ENCODE measurements at places on chromosomes 16 and 17. TPM values are rescaled to one million over a fixed set of nuclear protein-coding genes. Genes with fewer than 3 reads are reported as not detected.

- no peaks in the 10 kb centered on the region for H3K27me3 ChIP-seq
- no peak overlapping the region for H3K27ac ChIP-seq
- H3K4me3 ChIP-seq = no peak overlapping the region
- DNase-seq = no peak
- no peaks in the 10 kb centered on the region for H3K4me1 ChIP-seq
- H3K36me3 ChIP-seq = peaks cover 8% of the 10 kb centered on the region
Observed at GRCh38 chr16:84461413-84462295, 42.8 kb downstream of the MEAK7 start.

GRCh38 chr17:39921323-39921722 lies 2.9 kb upstream of the GSDMB start:
- no peaks in the 10 kb centered on the region for H3K27me3 ChIP-seq
- peak overlapping the region; percentile 87 for H3K27ac ChIP-seq
- peak; percentile 74 for DNase-seq
- peaks cover 73% of the 10 kb centered on the region for H3K36me3 ChIP-seq
- H3K4me3 ChIP-seq = peak overlapping the region; percentile 59

DNA sequence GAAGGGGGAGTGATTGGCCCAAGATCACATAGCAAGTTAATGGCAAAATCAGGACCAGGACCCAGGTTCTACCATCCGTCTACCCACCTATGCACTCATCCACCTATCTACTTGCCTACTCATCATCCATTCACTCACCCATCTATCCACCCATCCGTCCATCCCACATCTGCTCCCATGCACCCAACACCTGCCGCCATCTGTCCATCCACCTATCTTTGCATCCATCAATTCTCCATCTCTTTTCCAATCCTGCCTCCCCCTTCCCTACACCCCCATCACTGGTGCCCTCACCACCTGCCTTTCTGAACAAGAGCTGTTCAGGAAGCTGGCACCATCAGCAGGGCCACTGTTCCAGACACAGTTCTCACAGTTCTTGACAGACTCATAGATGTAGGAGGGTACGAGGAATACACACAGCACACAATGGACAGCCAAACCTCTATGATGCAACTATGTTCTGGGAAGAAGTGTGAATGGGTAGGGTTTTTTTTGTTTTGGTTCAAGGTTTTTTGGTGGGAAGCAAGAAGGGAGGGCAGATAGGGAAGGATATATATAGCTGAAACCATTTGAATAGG lies 4.5 kb downstream of the SAMD14 start:
- H3K27ac ChIP-seq = no peak overlapping the region
- peaks cover 9% of the 10 kb centered on the region for H3K4me1 ChIP-seq
- no peaks in the 10 kb centered on the region for H3K36me3 ChIP-seq
- no peak overlapping the region for H3K4me3 ChIP-seq
- peaks cover 22% of the 10 kb centered on the region for H3K27me3 ChIP-seq

DNA sequence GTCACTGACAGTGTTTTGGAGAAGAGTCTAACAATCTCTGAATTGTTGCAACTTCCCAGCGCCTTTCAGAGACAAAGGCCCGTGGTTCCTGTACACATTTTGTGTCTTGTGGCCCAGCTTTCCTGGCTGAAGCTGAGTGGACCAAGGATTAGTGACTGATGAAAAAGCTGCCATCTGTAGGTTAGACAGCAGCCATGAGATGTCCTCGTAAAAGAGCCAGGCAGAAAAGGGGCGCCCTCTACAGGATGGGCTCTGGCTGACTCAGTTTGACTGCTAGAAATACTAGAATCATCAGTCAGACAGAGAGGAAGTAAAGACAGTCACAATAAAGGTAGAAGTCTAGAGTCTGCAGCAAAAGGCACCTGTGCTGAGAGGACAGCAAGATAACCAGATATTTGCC lies 26.5 kb upstream of the NF1 start:
- no peak overlapping the region for H3K4me3 ChIP-seq
- no peaks in the 10 kb centered on the region for H3K27me3 ChIP-seq
- H3K4me1 ChIP-seq = no peaks in the 10 kb centered on the region
- H3K36me3 ChIP-seq = no peaks in the 10 kb centered on the region
- no peak overlapping the region for H3K27ac ChIP-seq

DNA sequence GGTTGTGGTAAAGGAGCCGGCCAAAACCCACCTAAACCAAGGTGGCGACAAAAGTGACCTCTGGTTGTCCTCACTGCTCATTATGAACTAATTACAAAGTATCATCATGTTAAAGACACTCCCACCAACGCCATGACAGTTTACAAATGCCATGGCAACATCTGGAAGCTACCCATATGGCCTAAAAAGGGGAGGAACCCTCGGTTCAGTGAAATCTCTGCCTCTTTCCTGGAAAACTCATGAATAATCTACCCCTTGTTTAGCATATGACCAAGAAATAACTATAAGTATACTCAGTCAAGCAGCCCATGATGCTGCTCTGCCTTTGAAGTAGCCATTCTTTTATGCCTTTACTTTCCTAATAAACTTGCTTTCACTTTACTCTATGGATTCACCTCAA lies 72.2 kb downstream of the CYLD start:
- peaks cover 1% of the 10 kb centered on the region for H3K27me3 ChIP-seq
- H3K27ac ChIP-seq = no peak overlapping the region
- H3K4me1 ChIP-seq = peaks cover 3% of the 10 kb centered on the region
- H3K4me3 ChIP-seq = no peak overlapping the region

DNA sequence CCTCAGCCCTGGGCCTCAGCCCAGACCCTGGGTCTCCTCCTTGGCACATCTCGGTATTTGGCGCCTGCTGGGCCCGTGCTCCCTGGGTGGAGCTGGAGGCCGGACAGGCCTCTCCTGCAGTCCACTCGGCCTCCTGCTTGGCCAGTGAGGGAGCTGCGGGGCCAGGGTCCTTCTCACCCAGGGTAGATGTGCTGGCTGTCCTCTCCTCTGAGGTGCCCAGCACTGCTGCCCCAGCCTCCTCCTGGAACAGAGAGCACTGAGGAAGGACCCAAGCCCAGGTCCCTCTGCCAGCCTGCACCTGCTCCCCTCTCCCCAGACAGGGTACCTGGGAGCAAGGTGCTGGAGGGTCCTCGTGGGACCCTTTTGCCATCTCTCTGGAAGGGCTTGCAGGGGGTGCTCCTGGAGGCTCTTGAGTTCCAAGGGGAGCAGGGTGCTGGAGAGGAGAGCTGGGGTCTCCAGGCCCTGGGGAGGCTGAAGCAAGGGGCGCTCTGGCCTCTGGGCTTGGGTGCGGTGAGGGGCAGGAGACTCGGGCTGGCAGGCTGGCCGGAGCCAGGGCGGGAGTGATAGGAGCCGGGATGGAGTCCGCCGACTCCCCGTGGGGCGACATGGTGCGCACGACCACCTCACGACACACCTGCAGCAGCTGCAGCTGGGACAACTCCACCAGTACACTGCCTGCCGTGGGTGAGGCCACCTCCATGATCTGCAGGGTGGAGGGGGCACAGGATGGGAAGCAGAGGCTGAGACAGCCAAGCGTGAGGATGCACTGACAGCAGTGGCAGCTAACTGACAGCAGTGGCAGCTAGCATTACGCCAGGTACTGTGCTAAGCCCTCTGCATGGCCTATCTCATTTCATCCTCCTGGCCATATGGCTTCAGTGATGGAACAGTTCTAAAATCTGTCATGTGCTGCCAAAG lies 17.8 kb downstream of the TSPOAP1 start:
- H3K36me3 ChIP-seq = peaks cover 1% of the 10 kb centered on the region
- no peak overlapping the region for H3K27ac ChIP-seq
- no peaks in the 10 kb centered on the region for H3K27me3 ChIP-seq
- DNase-seq = no peak
- no peak overlapping the region for H3K4me3 ChIP-seq
- H3K4me1 ChIP-seq = no peaks in the 10 kb centered on the region

DNA sequence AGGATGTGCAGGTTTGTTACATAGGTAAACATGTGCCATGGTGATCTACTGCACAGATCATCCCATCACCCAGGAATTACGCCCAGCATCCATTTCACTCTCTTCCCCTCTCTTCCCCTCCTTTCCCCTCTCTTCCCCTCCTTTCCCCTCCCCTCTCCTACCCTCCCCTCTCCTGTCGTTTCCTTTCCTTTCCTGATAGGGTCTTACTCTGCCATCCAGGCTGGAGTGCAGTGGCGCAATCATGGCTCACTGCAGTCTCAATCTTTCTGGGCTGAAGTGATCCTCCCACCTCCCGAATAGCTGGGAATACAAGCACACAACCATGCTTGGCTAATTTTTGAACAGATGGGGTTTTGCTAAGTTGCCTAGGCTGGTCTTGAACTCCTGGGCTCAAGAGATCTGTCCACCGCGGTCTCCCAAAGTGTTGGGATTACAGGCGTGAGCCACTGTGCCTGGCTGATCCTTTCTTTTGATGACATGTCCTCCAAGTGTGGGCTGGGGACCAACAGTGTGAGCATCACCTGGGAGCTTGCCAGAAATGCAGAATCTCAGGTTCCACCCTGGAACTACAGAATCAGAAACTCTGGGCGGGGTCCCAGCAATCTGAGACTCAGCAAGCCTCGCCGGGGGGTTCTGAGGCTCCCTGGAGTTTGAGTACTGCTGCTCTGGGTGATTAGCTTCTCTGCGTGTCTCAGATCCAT lies 10.8 kb downstream of the ATP2C2 start:
- H3K36me3 ChIP-seq = no peaks in the 10 kb centered on the region

DNA sequence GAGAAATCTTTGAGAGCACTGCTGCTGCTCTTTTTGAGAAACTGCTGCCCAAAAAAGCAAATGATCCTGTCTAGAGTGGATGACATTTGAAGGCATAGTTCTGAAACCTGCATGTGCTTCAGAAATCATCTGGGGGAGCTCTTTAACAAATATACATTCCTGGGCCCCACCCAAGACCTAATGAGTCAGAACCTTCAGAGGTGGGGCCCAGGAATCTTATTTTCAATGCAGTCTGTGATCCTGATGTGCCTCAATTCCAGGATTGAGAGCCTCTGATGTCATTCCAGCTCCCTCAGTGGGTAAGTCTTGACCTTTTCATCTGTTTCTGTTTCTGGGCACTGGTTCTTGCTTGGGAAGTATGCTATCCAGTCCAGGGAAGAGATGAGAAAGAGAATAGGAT lies 42.3 kb downstream of the HNF1B start:
- H3K27ac ChIP-seq = no peak overlapping the region
- peaks cover 26% of the 10 kb centered on the region for H3K4me1 ChIP-seq
- peaks cover 15% of the 10 kb centered on the region for H3K27me3 ChIP-seq
- no peak overlapping the region for H3K4me3 ChIP-seq
- DNase-seq = no peak

DNA sequence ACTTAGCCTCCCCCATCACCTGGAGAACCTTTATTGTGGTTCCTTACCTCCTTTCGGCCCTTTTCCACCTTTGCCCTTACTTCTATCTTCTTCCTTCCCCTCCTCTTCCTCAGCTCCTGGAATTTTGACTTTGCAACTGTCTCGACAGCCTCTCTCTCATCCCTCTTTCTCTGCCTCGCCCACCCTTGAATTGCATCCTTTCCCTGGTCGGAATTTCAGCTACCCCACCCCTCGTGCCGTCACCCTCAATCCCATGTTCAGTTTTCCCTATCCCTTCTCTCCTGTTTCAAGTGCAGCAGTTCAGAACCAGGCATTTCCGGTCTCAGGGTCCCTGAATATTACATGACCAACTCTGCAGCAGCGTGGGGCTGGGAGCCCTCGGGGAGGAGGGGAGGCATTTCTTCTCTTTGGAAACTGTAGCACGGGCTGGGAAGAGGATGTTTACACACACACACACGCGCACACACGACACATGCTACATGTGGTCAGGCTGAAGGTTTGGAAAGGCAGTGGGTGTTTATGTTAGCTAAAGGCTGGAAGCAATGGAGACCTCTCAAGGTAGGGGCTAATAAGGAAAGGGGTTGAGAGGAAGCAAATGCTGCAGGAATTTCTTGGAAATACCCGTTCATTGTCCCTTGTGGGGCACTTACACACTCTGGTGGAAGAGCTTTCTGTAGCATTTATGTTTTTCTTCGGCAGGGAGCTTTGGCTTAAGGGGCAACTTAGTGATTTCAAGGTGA lies 971 bp downstream of the MINK1 start:
- H3K27me3 ChIP-seq = no peaks in the 10 kb centered on the region
- H3K36me3 ChIP-seq = peaks cover 2% of the 10 kb centered on the region
- peak overlapping the region; percentile 82 for H3K27ac ChIP-seq
- DNase-seq = peak; percentile 20
- peak overlapping the region; percentile 82 for H3K4me3 ChIP-seq

GRCh38 chr17:44557651-44558285 lies 484 bp downstream of the FZD2 start:
- peaks cover 15% of the 10 kb centered on the region for H3K4me1 ChIP-seq
- peak; percentile 55 for DNase-seq
- H3K27ac ChIP-seq = no peak overlapping the region
- H3K4me3 ChIP-seq = peak overlapping the region; percentile 77
- H3K36me3 ChIP-seq = peaks cover 2% of the 10 kb centered on the region
- peaks cover 43% of the 10 kb centered on the region for H3K27me3 ChIP-seq

DNA sequence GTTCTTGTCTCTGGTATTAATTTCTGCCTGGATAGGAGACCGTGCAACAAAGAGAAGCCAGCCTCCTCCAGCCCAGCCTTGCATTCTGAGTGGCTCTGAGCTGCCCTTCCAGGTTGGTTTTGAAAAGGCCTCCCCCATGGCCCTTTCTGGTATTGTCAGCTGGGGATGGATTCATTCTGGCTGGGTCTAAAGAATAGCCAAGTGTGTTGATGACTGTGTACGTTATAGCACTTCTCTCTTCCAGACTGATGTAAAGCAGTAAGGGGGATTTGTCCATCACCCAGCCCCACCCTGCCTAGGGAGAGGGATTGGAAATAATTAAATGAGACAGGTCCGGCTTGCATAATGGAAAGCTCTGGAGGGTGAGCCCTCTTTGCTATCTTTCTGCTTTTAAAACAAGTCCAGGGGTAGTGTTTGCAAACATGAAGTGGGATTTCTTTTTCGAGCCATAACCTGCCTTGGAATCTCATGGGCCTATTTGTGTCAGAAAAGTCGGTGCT lies 146.4 kb downstream of the MSI2 start:
- H3K36me3 ChIP-seq = peaks cover 9% of the 10 kb centered on the region
- H3K27me3 ChIP-seq = no peaks in the 10 kb centered on the region
- peaks cover 21% of the 10 kb centered on the region for H3K4me1 ChIP-seq
- no peak overlapping the region for H3K4me3 ChIP-seq
- no peak overlapping the region for H3K27ac ChIP-seq

GRCh38 chr16:21600031-21600773 lies 825 bp downstream of the METTL9 start:
- H3K27me3 ChIP-seq = no peaks in the 10 kb centered on the region
- H3K36me3 ChIP-seq = peaks cover 1% of the 10 kb centered on the region
- peak overlapping the region; percentile 98 for H3K4me3 ChIP-seq
- H3K4me1 ChIP-seq = peaks cover 59% of the 10 kb centered on the region

DNA sequence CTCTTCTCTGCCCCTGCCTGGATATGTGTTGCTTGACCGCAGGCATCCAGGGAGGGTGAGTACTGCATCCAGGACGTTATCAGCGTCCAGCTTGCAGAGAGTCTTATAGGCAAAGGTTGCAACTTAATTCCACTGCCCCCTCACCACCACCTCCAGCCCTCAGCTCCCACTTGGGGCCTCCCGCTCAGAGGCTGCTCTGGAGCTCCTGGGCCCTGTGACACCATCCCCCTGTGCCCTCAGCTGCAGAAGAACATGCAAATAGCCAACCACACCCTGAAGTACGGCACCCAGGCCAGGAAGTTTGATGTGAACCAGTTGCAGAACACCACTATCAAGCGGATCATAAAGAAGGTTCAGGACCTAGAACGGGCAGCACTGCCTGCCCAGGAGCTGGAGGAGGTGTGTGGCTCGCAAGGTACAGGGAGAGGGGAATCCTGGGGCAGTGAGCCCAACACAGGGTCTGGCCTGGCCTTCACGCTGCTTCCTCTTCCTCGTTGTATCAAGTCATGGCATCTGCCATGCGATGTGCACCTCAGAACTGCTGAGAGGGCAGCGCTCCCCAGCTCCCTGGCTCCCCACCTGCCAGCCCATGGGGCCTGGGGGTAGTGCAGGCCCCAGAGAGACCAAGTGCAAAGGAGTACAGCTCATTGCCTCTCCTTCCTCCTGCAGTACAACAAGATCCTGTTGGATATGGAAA lies 9.6 kb downstream of the ACE start:
- H3K27me3 ChIP-seq = no peaks in the 10 kb centered on the region
- H3K27ac ChIP-seq = no peak overlapping the region
- no peaks in the 10 kb centered on the region for H3K4me1 ChIP-seq

Gene RAB37
- 6.6 TPM for total RNA-seq

Gene CCL8
- total RNA-seq = not detected

Gene CLEC19A
- not detected for total RNA-seq

Gene HEXIM2
- 4.1 TPM for total RNA-seq
